ENCODE measurements at places on chromosomes 4 and X.

- no peak for DNase-seq
Measured at GRCh38 chr4:76377481-76377901, 43.5 kb downstream of the CCDC158 start.

GRCh38 chr4:10040049-10040892, 19.0 kb upstream of the SLC2A9 start:
- no peak for DNase-seq

- no peak for DNase-seq
Measured at GRCh38 chr4:7758476-7758875, 181.2 kb downstream of the AFAP1 start.

DNA sequence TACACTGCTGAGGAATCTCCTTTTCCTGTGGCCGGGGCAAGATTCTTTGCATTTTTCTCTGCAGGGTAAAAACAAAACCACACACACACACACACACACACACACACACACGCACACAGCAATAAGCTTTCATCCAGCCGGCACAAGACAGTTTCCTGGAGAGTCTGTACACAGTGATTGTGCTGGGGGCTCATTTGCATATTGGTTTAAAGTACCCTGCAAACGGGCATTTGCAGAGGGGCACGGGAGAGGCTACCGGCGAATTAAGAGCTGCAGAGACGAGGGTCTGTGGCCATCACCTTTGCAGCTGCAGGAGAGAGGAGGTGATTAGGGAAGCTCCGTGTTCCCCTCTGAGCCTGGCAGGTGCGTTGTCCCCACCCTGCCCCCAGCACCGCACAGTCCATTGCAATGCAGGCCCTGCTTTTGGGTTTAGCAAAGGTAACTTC, 219.9 kb downstream of the SHOX start:
- DNase-seq = no peak

DNA sequence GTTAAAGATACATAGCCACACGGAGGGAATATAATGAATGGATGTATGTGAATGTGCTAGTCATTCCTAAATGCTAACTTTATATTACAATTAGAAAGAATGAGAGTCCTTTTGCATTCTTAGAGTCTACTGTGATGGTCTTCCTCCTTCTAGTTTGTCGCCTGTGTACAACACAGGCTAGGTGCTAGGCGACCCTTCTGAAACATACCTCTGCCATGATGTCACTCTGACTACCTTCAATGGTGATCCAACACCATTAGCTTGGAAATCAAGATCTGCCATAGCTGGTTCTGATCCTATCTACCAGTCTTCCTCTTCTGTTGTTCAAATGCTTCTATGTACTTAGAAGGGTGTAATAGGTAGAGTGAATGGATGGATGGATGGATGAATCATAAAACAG, 151.2 kb downstream of the MGST2 start:
- no peak for DNase-seq

DNA sequence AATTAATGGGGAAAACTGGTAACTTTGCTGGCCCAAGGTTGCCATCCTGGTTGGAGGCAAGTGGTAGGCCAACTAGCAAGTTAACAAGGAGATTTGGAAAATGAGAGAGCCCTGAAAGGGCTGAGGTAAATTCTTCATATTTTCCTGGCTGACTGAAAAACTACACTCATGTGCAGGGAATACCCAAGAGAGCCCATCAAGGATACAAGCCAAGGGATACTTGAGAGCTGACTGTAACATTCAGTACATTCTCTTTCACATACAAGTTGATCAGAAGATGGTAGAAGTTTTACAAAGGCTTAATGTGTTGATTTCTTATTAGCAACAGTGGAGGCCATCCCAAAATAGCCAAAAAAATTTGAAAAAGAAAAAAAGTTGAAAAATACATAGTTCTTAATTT, 33.3 kb downstream of the IL2 start:
- DNase-seq = no peak

DNA sequence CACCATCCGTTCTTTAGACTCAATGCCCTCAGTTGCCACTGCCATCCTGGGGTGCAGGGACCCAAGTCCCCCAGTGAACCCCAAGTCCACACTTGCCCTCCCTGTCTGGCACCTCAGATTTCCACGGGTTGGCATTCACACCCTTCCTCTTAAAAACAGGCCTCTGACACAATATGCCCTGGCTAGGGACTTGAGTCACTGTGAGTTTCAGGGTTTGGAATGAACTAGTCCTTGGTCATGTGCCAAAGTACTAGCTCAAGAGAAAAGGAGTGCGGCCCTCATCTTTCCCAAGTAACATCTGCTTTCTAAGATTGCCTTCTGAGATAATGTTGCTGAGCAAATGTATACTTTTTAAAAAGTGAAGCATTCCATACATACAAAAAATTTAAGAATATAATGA, 134.0 kb downstream of the MID1 start:
- DNase-seq = no peak

DNA sequence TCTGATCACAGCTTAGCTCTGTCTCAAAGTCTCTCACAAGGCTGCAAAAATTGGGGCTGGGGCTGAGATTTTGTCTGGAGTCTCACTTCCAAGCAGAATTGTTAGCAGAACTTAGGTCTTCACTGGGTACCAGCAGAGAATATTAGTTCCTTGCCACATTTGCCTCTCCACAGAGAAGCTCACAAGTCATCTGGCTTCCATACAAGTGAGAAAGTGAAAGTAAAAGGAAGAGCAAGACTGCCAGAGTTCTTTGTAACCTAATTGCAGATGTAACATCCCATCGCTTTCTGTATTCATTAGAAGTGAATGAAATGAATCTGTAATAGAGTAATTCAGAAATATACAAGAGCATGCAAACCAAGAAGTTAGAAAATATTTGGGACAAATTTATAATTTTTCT, 624.1 kb upstream of the GNPDA2 start:
- DNase-seq = no peak

- no peak for DNase-seq
Measured at GRCh38 chr4:140174543-140174942, 20.6 kb upstream of the MAML3 start.

- no peak for DNase-seq
Measured at GRCh38 chr4:141329174-141329569, 108.5 kb downstream of the ZNF330 start.

DNA sequence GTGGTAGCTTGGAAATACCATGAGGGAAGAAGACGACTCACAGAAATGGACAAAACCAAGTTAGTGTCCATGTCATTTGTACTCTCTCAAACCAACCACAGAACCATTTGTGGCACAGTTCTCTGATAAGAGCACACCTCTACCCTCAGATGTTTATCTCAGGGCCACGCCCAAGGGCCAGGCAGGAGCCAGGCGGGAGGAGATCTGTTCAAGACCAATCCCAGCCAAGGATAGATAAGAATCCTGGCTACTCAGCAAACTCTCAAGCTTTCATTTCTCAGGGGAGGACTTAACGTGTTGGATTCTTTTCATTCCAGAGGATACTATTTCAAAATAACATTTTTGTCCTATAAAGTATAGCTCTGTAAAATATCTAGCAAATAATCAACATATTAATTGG, 95.0 kb downstream of the NYX start:
- no peak for DNase-seq

- no peak for DNase-seq
Measured at GRCh38 chr4:124953061-124953460, 240.5 kb upstream of the ANKRD50 start.

DNA sequence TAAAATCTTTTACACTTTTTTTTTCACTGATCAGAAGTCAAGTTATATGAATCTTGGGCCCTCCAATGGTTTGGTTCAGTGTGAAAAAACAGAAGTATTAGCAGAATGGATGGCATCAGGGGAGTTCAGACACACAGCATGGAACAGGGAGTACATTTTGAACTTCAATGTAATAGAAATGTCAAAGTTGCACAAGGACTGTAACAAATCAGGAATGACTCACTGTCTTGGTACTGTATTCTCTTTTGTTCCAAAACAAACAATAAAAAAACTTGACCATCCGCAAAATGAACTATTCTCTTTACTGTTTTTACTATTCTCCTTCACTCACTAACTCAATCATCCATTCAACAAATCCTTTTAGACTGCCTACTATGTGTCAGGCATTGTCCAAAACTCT, 401.0 kb downstream of the FSTL5 start:
- DNase-seq = no peak

- DNase-seq = no peak
Measured at GRCh38 chr4:166460769-166461550, 587.9 kb downstream of the TLL1 start.

GRCh38 chr4:99986792-99987191, 36.7 kb upstream of the H2AZ1 start:
- no peak for DNase-seq

DNA sequence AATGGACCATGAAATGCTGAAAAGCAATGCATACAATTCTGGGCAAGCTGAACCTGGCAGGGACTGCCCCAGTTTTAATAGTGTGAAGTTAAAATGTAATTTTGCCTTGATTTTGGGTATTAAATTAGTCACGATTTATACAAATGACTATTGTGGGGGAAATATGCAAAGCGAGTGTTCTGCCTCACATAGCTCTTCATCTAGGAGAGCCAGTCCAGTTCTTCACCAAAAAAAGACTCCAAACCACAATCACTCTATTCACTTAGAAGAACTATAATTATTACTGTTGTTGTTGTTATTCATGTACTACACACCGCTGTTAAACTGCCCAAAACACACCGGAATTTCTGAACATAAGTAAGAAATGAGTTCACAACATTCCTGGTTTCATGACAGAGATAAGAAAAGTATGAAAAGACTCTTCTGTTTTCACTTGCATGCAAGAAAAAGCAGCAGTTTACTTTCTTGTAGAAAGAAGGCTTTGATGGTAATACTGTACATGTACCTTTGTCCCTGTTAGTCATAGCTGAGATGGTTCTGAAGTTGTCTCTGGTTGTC, 101.9 kb downstream of the QRFPR start:
- no peak for DNase-seq

GRCh38 chr4:146265950-146266490, 51.7 kb downstream of the REELD1 start:
- DNase-seq = no peak

DNA sequence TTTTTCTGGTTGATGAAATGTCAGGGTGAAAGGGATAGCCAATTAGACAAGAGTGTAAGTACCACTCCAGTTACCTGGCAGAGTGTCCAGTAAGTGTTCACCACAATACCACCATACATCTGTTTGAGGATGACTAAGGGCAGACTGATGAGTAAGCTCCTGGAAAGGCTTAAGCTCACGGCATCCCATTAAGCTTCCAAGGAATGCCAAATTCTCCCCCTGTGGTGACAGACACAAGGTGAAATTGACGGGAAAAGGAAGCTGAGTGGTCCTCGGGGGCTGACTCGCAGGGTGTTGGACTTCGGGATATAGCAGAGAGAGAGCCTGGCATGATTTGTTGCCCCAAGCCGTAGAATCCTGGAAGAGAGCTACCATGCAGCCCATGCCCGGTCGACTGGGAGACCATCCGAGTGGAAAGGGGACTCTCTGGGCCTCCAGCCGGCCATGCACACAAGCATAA, 7.6 kb upstream of the BST1 start:
- no peak for DNase-seq

DNA sequence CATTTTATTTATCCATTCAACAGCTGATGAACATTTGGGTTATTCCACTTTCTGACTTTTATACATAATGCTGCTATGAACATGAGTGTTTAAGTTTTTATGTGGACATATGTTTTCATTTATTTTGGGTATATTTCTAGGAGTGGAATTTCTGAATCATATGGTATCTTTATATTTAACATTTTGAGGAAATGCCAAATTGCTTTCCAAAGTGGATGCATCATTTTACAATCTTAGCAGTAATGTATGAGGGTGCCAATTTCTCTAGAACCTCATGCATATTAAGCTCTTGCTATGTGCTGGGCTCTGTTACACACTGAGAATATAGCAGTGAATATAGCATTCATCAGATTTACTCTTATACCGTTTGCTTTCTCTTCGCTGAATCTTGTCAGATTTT, 983.7 kb downstream of the STIM2 start:
- DNase-seq = no peak

Data from NCI-H1930 (cell line).